ENCODE measurements at places on chromosomes 6 and 20.
A peak's percentile ranks its signal among the peaks of the same experiment; 100 is the strongest.

DNA sequence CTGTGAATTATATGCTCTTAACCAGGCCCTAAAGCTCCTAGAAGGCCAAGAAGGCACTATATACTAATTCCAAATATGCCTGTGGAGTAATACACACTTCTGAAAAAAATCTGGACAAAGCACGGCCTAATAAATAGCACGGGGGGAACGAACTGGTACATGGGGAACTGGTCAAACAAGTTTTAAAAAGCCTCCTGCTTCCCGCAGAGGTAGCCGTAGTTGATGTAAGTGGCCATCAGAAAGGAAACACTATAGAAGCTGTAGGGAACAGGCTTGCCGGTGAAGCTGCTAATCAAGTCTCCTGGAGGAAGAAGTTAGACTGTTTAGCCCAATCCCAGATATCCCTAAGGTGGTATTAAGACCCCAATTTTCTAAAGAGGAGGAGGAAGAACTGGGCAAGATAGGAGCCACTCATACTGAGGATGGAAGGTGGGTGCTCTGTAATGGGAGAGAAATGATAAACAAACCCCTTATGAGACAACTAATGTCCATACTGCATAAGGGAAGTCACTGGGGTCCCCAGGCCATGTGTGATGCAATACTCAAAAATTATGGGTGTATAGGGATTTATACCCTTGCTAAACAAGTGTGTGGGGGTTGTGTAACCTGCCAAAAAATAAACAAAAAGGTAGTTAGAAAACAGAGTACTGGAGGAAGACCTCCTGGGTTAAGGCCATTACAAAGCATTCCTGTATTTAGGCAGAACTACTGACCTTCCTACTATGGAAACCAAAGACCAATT, 27.1 kb upstream of the ZNF318 start:
- no peak for DNase-seq

- DNase-seq: no peak
Measured at GRCh38 chr20:20440481-20440880, 72.6 kb downstream of the INSM1 start.

- DNase-seq: no peak
Measured at GRCh38 chr20:15455279-15455678, 1117.9 kb upstream of the FLRT3 start.

DNA sequence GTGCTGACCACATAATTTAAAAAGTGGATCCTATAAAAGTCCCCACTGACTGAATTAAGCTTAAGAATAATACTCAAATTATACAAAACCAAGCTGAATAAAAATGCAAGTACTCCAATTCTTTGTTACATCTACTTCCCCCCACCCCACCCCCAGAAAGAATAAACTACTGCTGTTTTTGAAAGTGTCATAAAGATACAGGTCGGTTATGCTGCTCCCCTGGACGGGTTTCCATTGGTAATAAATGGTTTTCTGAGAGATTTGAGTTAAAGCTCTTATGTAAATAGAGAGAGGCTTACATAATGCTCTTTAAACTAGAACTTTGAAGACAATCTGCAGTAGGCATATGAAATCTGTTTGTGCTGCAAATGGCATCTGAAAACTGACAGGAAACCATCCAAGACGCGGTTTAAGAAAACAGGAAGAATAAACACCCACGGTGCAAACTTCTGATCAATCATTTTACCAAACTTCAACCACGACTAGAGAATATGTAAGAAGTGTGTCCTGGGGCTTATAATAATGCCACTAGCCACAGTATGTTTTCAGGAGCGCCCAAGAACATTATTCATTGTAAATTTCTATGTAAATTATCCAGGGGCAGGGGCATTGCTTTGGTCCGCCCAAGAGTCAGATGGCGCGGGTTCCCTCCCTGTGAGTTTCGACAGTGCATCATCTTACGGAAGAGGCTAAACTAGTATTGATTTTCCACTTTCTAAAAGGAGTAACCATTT, 10.8 kb upstream of the POU3F2 start:
- DNase-seq: no peak

DNA sequence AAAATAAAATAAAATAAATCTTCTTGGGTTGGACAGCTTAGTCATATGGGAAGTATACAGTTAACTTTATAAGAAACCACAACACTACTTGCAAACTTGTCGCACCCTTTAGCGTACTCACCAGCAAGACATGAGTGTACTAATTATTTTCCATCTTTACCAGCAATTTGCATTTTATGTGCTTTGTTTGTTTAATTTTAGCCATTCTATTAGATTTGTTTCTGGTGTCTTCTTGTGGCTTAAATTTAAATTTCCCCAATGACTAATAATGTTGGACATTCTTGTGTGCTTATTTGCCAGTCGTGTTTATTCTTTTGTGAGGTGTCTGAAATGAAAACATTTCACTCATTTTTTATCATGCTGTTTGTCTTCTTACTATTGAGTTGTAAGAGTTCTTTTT, 1172.2 kb upstream of the CITED2 start:
- DNase-seq: peak; percentile 56

- DNase-seq: peak; percentile 42
Measured at GRCh38 chr6:42041481-42042053, 8.8 kb upstream of the TAF8 start.

GRCh38 chr6:117776441-117776840, 101.2 kb downstream of the NUS1 start:
- no peak for DNase-seq

DNA sequence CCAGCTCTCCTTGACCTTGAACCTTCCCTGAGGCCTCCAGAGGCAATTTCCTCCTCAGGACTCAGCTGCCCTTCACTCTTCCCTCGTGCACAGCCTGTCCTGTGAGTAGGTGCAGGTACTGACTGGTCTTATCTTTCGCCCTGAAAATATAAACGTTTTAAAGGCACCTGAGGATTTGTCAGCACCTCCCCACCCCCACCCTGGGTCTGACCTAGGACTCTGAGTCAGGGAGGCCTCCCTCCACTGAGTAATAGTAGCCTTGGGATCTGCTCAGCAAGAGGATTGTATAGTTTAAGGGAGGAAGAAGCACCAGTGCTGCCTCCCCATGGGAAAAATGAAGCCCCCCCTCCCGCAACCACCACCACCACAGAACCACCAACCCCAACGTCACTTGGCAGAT, 54.6 kb downstream of the PPARD start:
- peak; percentile 30 for DNase-seq

- no peak for DNase-seq
Measured at GRCh38 chr20:61890210-61890609, 175.5 kb downstream of the TAF4 start.

- no peak for DNase-seq
Measured at GRCh38 chr6:162336359-162336758, 391.2 kb downstream of the PRKN start.

GRCh38 chr6:91436448-91436847, 849.6 kb upstream of the MAP3K7 start:
- DNase-seq: no peak

DNA sequence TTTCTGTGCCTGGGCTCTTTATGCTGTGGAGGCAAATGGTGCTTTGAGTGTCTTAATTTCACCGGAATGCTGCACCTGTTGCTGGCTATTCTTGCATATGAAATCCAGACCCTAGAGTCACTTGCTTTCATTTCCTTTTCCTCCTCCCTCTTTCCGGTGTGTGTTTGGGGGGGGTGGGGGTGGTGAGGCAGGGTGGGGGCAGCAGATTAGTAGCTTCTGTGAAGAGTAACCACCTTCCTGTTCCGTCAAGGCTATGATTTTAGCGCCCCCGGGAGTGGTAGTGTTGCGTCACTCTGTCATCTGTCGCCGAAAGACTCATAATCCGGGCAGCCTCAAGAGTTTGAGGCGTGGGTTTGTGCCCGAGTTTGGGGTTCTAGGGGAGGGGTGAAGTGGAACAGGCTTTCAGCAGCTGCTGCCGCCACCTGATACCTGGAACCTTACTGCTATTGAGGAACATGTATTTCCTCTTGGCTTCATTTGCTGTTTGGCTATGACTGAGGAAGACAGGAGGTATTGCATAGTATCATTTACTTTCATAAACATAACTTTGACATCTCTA, 49.1 kb downstream of the UTRN start:
- no peak for DNase-seq

GRCh38 chr6:24922814-24923213, 12.9 kb downstream of the RIPOR2 start:
- DNase-seq: no peak

GRCh38 chr6:120304223-120304622, 954.7 kb upstream of the MAN1A1 start:
- DNase-seq: no peak

- no peak for DNase-seq
Measured at GRCh38 chr6:116074732-116075390, 14.2 kb upstream of the FRK start.

GRCh38 chr20:63264000-63264399, 8.6 kb upstream of the ARFGAP1 start:
- DNase-seq: no peak

- DNase-seq: peak; percentile 57
Measured at GRCh38 chr20:40930561-40930960, 98.1 kb upstream of the TOP1 start.

GRCh38 chr6:145151624-145152023, 583.7 kb downstream of the EPM2A start:
- DNase-seq: no peak

DNA sequence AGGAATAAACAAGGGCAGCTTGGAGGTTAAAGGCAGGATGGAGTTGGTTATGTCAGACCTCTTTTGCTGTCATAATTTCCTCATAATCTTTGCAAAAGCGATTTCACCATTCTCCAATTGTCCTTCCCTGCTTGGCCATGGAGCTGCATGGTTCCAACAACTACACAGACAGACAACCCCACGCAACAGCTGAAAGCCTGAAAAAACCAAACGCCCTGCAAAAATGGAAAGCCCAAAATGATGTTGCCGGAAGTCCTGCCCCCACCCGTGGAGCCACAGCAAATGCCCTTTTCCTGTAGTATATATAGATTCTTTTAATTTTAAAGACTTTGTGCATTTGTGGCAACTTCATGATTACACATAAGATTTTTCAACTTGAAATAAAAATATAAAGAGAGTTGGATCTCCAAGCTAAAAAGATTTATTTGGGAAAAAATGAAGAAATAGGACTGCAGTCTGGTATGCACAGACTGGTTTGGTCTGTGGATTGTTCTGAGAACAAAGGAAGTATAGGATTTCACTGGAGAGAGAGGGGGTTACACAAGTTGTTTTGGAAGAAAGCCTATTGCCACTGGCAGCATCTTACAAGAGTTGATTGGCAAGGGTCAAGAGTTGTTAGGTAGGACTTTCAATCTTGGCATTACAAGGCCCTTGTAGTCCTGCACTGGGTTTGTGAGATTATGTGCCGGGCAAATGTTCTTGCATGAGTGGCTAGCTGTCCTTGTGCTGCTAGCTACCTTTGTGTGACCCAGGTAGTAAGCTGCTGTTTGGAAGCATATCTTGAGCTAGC, 190.0 kb downstream of the C6orf118 start:
- DNase-seq: no peak

DNA sequence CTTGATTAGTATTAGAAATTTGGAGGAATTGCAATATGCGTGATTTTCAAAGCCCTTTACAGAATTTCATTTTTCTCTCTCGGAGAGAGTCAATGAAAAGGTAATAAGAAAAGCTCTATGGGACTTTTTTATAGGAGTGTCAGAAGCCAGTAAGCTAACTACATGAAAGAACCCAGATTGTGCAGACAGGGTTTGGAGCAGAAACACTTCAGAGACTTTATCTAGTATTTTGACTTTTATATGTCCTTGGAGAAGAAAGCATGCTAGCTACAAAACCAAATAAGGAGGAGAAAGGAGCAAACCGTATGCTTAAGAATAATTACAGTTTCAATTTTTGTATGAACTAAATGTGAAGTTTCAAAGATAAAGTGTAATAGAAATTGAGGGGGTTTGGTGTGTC, 141.7 kb downstream of the C6orf58 start:
- no peak for DNase-seq

DNA sequence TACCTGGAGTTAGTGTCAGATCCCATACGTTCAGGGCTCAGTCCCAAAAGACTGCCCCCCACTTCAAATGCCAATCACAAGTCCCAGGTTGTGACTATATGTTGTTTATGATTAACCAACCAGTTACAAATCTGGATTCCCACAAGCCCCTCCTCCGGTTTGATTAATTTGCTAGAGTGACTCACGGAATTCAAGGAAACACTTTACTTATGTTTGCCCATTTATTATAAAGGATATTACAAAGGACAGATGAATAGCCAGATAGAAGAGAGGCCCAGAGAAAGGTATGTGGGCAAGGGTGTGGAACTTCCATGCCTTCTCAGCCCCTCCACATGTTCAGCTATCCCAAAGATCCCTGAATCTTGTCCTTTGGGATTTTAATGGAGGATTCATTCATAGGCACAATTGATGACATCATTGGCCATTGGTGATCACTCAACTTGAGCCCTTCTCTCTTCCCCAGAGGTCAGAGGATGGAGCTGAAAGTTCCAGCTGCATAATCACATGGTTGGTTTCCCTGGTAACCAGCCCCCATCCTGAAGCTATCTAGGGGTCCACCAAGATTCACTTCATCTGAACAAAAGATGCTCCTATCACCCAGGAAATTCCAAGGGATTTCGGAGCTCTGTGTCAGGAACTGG, 2.0 kb downstream of the ECT2L start:
- no peak for DNase-seq

GRCh38 chr6:167044696-167045095, 45.5 kb downstream of the CEP43 start:
- DNase-seq: no peak

DNA sequence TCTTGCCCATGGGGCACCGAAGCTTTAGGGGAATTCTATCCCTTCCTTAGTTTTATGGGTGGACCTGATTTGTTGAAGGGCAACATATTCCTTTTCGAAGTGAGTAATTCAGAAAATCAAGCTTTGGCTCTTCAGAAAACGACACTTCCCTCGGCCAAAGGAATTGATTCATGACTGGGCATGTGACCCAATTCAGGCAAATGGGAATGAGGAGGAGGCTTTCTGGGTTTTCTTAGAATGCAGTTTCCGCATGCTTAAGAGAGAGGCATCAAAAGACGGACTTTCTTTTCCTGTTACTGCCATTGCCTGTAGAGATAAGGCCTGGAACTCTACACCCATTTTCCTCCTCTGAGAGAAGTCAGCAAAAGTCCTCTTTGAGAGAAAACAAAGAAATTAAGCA, 179.5 kb downstream of the RFPL4B start:
- no peak for DNase-seq

DNA sequence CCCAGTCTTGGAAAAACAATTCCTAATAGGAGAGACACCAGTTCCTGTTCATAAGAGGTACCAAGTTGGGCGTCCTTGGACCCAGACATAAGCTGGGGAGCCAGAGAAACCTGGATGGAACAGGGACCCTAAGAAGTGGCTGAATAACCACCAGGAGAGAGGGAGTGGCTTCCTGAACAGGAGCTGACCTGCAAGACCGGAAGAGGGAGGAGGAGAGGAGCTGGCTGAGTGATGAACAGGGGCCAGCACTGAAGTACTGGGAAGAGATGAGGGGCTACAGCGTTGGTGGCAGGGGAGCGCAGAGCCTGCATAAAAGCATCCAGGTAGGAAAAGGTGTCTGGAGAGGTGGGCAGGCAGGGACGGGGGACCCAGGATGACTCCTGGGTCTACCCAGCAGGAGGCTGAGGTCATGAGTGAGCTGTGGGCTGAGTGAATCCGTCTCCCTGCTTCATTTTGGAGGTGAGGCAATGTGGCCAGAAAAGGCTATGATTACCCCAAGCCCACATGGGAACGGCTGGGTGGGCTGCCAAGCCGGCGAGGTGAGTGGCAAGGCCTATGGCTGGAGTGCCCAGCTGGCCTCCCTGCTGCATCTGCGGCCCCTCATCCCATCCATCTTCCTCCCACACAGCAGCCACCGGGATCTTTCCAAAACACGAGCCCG, 34.4 kb upstream of the ZFAND3 start:
- no peak for DNase-seq

GRCh38 chr20:50210066-50210619, 19.5 kb downstream of the CEBPB start:
- DNase-seq: no peak
